KBM-7 (cell line): ENCODE measurements at places on chromosomes 7 and 10.

GRCh38 chr10:72449941-72450441 is 95.3 kb upstream of the DNAJB12 start:
- DNase-seq, result no peak

DNA sequence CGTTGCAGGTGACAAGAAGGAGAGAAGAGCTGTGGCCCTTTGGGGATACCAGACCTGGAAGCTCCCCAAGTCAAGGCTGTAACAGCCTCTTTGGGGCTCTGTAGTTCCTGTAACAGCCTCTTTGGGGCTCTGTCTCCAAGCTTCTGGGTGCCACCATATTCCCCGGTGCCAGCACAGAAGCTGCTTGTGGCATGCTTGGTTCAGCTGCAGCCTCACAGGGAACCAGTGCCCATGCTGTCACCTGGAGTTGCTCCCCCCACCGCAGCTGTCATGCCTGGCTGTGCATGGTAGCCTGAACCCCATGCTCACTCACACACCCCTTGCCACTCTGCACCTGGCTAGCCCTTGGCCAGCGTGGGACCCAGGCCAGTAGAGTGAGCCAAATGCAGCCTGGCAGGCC is 109.1 kb downstream of the ELAPOR2 start:
- DNase-seq, result no peak

DNA sequence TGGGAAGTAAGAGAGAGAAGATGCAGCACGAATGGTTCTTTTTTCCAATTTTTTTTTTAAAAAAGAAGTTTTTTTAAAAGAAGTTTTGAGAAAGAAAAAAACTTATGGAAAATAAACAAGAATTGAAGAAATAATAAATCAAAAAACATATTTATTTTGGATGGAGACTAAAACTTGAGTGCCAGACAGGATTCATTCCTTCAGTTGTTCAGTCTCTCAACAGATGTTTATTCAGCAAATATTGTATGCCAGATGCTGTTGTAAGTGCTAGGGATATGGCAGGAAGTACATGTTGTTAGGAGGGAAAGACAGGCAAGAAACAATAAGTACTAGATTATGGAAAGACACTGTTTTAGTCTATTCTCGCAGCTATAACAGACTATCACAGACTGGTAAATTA is 750.7 kb upstream of the PHF14 start:
- no peak for DNase-seq

GRCh38 chr10:1059902-1060301 is 3.7 kb downstream of the WDR37 start:
- DNase-seq, result no peak

- no peak for DNase-seq
Observed at GRCh38 chr7:149801002-149801566, 27.7 kb upstream of the ZNF467 start.
